ENCODE measurements at places on chromosomes 13 and 19.

DNA sequence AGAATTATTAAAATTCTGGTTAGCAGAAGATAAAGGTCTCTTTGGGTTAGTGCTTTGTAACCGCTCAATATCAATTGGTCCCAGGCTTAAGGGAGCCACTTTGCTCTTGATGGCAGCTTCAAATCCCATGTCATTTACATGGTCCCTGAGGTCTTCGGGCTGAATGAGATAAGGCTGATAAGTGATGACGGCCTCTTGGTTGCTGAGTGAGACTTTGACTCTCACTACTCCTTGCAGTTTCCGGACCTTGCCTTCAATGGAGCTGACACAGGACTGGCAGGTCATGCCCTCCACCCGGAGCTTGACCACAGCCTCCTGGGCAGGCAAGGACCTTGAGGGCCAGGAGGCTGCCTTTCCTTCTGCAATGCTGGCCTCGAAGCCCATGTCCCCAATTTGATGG is 36.8 kb downstream of the ATP7B start:
- DNase-seq = peak; percentile 77

GRCh38 chr19:41248895-41249294 is 15.3 kb upstream of the HNRNPUL1 start:
- no peak for DNase-seq

DNA sequence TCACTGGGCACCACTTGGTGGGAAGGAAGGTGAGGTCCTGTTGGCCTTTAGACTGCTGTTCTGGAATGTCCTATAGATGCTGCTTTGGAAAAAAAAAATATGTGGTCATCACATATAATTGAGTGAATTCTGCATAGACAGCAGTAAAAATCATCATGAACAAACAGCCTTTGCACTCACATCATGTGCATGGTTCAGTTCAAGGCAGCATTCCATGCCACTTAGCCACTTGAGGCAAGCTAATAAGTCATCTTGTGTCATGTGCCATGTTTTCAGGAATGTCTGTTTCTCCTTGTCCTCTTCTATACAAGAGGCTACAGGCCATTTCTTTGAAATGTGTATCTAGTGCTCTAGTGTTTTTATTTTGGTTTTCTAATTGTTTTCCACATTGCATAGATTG is 43.9 kb upstream of the TSC22D1 start:
- no peak for DNase-seq

DNA sequence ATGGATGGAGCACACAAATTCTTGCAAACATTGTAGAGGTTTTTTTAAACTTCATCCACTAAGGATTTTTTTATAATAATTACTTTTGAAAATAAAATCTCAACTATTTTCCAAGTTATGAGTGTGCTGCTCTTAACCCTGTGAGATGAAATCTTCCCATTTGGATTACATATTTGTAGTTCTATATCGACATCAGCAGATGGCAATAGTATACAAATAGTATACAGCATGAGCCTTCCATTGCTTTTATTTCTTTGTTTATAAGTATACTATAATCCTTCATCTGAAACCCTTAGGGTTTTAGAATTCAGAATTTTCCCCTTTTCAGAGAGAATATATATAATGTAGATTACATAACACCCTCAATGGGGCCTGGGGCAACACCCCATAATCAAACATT is 70.5 kb downstream of the GJA3 start:
- peak; percentile 35 for DNase-seq

GRCh38 chr13:28047757-28048388 is 52.5 kb downstream of the FLT3 start:
- DNase-seq = peak; percentile 34

GRCh38 chr13:21516805-21517204 is 57.7 kb upstream of the ZDHHC20 start:
- peak; percentile 66 for DNase-seq

- no peak for DNase-seq
Observed at GRCh38 chr19:8180018-8180417, 29.2 kb upstream of the CERS4 start.

- no peak for DNase-seq
Observed at GRCh38 chr13:32585550-32586079, 637 bp upstream of the PDS5B start.

DNA sequence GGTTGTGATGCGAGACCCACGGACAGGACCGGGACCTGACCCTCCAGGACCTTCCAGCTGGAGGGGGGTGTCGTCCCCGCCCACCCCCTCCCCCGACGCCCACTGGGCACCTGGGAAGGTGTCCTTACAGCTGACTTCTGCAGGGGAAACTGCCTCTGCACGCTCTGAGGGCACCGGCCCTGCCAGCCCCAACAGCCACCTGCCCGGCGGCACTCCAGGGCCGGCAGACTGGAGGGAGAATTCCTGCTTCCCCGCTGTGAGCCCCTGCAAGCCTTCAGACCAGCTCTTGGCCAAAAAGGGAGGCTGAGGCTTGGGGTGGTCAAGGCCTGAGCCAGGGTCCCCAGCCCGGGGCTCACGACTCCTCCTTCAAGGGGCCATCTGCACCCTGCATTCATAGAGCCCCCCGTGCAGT is 1.2 kb downstream of the CNN2 start:
- DNase-seq = no peak

- no peak for DNase-seq
Observed at GRCh38 chr13:22594041-22594440, 586.7 kb upstream of the SGCG start.

DNA sequence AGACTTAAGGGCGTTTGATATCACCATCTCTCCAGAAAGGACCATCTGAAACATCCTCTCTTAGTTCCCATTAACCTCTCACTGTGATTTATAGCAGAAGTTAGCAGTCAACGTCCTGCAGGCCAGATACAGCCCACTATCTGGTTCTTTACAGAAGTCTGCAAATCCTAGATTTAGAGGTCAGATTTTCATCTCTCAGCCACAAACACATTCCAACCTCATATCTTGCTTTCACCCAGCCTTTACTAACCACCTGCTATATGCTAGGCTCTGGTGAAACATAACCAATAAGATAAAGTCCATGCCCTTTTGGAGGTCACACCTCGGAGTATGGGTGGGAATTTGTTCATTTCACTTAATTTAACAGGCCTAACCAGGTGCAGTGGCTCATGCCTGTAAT is 76.8 kb upstream of the CACNA1A start:
- peak; percentile 50 for DNase-seq

DNA sequence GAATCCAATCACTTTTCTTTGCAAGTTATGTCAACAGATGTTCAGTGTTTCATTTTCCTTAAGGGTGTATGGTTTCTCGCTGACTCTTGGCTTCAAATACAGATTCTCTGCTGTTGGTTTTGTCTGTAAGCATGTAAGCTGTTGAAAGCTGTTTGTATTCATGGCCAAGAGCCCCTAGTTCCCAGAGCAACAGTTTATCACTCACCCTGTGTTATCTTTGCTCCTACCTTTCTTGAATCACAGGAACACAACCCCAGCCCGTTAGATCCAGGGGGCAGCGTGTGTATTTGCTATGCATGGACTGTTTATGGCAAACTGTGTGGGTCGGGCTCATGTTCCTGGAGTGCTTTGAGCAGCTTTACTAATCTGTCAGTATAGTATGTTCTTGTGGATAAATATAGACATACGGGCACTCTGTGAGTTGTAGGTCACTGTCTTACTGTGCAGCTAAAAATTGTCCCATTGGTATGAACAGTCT is 28.9 kb downstream of the FRY start:
- DNase-seq = no peak

- DNase-seq = no peak
Observed at GRCh38 chr13:110779022-110779421, 65.5 kb downstream of the ING1 start.

DNA sequence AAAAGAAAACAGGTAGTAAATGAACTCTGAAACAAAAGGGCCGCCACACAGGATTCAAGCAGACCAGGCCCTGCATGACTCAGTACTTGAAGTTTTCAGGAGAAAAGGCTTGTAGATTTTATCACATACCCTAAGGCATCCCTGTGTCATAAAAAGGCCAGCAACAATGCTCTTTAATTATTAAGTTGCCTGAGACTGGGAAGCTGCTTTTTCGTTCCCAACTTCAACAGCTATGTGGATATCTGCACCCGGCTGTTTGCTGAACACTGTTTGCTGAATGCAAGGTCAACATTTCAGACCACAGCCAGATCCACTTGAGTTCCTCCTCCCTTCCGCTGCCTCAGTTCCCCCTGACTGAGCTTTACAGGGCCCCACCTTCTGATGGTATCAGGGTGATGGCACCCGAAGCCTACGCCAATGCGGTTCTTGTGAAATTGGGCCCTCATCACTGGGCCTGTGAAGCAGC is 6.1 kb upstream of the ECH1 start:
- DNase-seq = no peak

DNA sequence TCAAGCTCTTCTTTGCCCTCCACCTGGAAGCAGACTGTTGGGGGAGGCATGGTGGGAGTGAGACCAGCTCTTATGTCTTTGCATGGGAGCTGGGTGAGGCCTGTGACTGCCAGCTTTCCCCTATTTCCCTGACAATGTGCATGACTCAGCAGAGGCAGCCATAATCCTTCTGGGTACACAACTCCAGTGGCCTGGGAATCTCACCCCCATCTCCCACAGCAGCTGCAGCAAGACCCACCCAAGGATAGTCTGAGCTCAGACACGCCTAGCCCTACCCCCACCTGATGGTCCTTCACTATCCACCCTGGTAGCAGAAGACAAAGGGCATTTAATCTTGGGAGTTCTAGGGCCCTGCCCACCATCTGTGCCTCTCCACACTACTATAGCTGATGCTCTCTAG is 41.4 kb upstream of the FGF14 start:
- no peak for DNase-seq

- DNase-seq = no peak
Observed at GRCh38 chr19:5451494-5451893, 3.7 kb upstream of the ZNRF4 start.

- no peak for DNase-seq
Observed at GRCh38 chr19:56778351-56778750, 62.2 kb downstream of the PEG3 start.

DNA sequence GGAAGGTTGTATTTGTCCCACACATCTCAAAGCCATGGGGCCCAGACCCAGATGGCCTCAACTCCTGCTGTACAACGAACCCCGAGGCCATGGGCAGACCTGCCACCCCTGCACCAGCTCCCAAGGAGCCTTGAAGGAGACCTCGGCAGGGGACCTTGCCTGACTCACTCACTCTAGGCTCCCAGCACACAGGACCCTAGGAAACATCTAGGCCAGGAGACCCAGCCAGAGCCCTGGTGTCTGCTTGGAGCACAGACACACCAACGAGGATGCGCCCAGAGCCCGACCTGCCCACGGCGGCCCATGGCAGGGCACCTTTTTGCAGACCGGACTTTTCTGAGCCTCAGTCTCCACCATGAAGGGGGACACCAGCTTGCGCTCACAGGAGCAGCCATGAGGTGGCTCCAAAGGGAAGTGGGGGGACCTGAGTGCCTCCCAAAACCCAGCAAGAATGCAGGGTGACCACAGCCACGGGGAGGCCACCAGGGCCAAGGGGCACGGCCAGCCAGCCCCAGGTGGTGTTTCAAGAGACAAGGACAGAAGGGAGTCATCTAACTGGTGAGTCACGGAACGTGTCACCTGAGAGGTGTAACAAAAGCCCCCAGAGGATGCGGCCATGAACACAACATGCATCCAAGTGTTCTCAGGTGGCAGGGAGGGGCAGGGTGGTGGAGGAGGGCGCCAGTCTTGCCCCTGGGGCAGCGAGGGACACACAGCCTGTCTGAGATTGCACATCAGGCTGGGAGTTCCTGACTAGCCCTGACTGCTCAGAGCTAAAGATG is 4.9 kb upstream of the CERS1 start:
- DNase-seq = no peak

DNA sequence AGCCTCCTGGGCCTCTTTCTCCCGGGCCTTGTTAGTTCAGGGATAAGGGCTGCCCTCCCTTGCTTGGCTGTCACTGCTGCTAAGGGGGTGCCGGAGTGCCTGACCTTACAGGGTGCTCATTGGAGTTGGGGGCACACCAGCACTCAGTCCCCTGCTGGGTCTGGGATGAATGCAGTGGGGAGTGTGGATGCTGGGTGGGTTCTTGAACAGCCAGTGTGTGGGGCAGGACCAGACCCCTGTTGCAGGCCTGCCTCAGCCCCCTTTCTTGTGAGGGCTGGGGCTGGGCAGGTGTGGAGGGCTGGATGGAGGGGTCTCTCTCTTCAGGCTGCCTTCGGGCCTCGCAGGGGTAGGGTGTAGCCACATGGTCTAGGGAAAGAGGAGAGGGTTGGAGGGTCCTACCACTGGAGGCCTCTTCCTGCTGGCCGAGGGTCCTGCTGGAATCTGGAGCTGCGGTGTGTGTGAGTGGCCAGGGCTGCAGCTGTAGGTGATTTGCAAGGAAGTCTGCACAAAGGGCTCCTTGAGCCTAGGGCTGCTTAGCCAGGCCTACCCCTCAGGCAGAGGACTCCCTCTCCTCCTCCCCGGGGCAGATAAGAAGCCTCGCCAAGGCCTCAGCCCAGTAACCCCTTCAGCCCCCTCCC is 3.2 kb downstream of the CEBPA start:
- no peak for DNase-seq

DNA sequence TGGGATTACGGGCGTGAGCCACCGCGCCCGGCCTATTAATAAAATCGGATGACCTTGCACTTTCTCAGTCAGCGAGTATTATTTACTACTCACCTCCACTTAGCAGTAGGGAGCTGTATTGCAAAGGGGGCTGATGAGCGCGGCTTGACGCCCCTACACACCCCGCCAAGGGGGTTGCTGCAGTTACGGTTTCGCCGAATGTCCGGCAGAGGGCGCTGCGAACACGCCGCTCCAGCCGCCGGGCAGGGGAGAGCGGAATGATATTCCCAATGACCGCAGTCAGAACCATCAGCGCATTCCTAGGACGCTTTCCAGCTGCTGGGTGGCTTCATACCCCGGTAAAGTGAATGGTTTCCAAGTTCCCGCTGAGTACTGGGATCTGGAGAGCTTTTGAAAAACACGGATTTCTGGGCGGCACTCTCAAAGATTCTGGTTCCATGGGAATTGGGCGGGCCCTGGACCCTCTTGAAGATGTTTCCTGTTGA is 30.0 kb upstream of the TPT1 start:
- DNase-seq = peak; percentile 67

GRCh38 chr13:73054712-73055111 is 4.1 kb upstream of the KLF5 start:
- no peak for DNase-seq

DNA sequence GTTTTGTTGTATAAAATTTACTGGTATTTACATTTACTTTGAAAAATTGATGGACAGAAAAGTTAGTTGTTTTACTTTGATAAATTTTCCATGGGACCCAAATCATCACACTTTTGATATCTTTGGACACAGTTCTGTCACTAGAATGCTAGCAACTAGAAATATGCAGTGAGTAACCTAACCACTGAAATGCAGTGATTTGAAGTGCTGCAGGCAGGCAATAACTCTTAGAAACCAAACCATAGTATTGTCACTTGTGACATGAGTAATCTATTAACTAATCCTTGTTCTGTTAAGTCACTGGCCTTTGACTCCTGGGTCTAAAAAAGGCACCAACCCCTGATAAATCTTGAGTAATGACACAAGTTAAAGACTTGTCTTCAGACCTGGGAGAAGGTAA is 620.0 kb upstream of the ATXN8OS start:
- DNase-seq = no peak

- DNase-seq = no peak
Observed at GRCh38 chr13:95982144-95982543, 71.1 kb downstream of the UGGT2 start.

GRCh38 chr19:55308281-55308680 is 16.9 kb downstream of the TMEM150B start:
- no peak for DNase-seq

GRCh38 chr13:77907666-77908341 is 10.8 kb downstream of the EDNRB start:
- no peak for DNase-seq

Data from hematopoietic multipotent progenitor cell treated with erythropoietin and hydrocortisone succinate and interleukin-3 and kit ligand, for 6 days (in vitro differentiated cells).